Activated CD4-positive, alpha-beta T cell treated with anti-CD3 and anti-CD28 coated beads for 36 hours (primary cell): ENCODE measurements at places on chromosomes 13 and 19. TPM values are rescaled to one million over a fixed set of nuclear protein-coding genes. Genes with fewer than 3 reads are reported as not detected.

Gene SIGLEC7
- total RNA-seq: not detected

DNA sequence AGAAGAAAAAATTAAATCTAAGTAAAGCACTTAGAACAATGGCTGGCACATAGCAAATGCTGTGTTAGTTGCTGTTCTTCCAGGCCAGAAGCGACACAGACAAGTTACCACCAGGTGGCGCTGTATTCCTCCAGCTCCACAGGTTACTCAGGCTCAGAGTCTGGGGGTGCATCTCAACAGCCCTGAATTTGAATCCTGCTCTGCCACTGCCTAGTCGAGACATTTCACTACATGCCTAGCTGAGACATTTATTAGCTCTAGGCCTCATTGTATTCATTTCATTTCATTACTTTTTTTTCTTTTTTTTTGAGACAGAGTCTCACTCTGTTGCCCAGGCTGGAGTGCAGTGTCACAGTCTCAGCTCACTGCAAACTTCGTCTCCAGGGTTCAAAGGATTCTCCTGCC lies 16.4 kb upstream of the CYP2B6 start:
- H3K36me3 ChIP-seq: no peaks in the 10 kb centered on the region
- H3K27ac ChIP-seq: no peak overlapping the region
- H3K27me3 ChIP-seq: peaks cover 9% of the 10 kb centered on the region
- peaks cover 20% of the 10 kb centered on the region for H3K4me1 ChIP-seq

- H3K27ac ChIP-seq: no peak overlapping the region
- H3K4me1 ChIP-seq: no peaks in the 10 kb centered on the region
- no peak for DNase-seq
- peaks cover 8% of the 10 kb centered on the region for H3K27me3 ChIP-seq
- no peaks in the 10 kb centered on the region for H3K36me3 ChIP-seq
Observed at GRCh38 chr19:29881386-29881785, 60.7 kb upstream of the URI1 start.

GRCh38 chr19:3821857-3822364 lies 35.7 kb upstream of the MATK start:
- H3K27ac ChIP-seq: no peak overlapping the region
- peaks cover 23% of the 10 kb centered on the region for H3K4me1 ChIP-seq
- H3K36me3 ChIP-seq: no peaks in the 10 kb centered on the region
- H3K27me3 ChIP-seq: no peaks in the 10 kb centered on the region
- peak; percentile 94 for DNase-seq

GRCh38 chr13:99124794-99125316 lies 75.8 kb upstream of the UBAC2 start:
- peak; percentile 12 for DNase-seq
- peak overlapping the region; percentile 51 for H3K27ac ChIP-seq
- peaks cover 8% of the 10 kb centered on the region for H3K36me3 ChIP-seq
- H3K4me1 ChIP-seq: peaks cover 44% of the 10 kb centered on the region
- peak overlapping the region; percentile 48 for H3K4me3 ChIP-seq

DNA sequence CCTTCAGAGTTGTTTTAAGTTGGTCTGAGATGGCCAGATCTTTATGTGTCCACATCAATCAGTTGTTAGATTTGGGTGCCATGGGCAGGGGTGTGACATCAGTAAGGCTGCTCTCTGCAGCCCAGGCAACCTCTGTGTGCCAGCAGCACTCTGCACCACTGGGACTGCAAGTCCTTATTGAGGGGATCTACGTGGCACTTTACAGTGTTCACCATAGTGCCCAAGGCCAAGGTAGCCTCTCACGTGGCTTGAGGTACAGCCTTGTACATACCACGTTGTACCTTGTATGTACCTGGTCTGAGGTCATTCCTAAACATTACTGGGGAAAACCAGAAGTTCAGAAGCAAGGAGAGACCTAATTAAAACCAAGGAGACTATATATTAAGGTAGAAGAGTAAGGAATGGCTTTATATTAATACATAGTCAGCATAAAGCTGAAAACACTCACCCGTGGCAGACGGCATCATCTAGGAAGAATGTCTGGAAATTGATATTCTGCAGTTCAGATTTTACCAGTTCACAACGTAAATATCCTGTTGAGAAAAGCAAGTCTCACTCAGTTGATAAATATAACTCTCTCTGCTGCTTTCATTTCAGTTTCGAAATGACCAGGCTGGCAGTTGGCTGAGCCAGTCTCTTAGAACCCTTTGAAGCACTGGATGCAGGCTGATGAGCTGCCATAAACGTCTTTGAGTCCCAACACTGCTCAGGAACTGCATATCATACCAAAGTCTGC lies 128.8 kb downstream of the ZDHHC20 start:
- H3K4me1 ChIP-seq: peaks cover 28% of the 10 kb centered on the region
- peak; percentile 46 for DNase-seq
- no peak overlapping the region for H3K27ac ChIP-seq
- no peaks in the 10 kb centered on the region for H3K36me3 ChIP-seq
- no peaks in the 10 kb centered on the region for H3K27me3 ChIP-seq

DNA sequence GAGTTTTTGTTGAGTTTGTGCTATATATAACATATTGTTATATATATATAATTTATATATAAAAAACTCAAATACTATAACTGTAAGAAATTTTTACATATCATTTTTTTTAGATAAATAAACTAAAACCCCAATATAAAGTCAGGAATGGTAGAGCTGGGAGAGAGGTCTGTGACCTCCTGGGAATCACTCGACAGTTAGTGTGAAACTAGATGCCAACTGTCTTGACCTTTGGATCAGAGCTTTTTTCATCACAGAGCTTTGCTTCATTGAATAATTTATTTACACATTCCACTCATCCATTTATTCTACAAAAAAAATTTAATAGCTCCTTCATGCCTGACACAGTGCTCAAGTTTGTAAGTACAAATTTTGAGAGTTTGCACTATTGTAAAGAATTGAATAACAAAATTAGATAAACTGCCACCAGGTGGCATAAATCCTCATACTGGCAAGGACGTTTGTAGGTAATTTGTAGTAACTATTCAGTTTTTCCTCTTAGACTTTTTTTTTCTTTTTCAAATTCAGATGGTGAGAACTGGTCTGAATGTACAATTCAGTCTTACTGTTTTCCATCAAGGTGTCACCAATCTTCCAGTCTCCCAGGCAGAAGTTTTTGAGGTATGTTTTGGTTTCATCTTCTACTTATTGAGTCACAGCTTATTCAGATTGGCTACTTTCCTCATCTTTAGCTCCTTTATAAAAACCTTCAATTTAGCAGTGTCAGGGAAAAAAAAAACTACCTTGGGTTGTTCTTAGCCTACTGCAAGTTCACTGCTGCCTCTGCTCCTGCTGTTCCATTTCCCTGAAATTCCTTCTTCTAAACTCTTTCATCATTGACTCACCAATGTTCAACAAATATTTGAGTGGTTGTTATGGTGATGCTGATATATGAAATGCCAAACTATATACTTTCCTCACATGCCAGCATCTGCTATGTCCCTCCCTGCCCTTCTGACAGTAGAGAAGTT lies 28.7 kb downstream of the LACC1 start:
- H3K27ac ChIP-seq: no peak overlapping the region
- H3K4me3 ChIP-seq: no peak overlapping the region
- peaks cover 7% of the 10 kb centered on the region for H3K27me3 ChIP-seq
- DNase-seq: peak; percentile 7
- no peaks in the 10 kb centered on the region for H3K36me3 ChIP-seq

- H3K27me3 ChIP-seq: no peaks in the 10 kb centered on the region
- no peak overlapping the region for H3K27ac ChIP-seq
- peaks cover 2% of the 10 kb centered on the region for H3K4me1 ChIP-seq
- no peak overlapping the region for H3K4me3 ChIP-seq
- no peak for DNase-seq
- H3K36me3 ChIP-seq: no peaks in the 10 kb centered on the region
Observed at GRCh38 chr13:50635504-50635903, 208.0 kb downstream of the DLEU7 start.

DNA sequence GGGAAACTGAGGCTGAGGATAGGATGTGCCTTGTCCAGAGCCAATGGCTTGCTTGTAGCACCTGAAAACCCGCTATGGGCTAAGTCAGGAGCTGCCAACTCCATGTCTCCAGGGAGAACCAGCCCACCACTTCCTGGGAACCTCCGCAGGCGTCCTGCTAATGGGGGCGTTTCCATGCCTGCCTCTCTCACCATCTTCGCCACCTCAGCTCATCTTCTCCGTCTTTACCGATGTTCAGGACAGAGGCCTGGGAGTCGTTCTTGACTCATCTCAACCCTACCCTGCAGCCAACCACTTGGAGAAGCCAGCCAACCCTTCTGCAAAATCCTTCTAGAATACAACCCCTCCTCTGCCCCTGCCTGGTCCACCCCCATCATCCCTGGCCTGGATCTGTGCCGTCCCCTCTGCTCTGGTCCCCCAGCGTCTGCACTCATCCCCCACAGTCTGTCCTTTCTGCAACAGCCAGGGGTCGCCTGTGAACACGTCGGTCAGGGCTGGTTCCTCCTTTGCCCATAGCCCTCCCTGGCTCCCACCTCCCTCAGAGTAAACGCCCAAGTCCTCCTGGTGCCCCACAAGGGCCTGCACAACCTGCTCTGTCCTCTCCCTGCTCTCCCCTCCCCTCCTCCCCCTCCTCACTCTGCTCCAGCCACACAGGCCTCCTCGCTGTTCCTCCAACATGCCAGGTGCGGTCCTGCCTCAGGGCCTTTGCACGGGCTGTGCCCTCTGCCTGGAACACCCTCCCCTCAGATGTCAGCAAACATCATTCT lies 31.0 kb downstream of the PTPRS start:
- H3K27me3 ChIP-seq: peaks cover 4% of the 10 kb centered on the region
- no peak overlapping the region for H3K27ac ChIP-seq
- H3K36me3 ChIP-seq: no peaks in the 10 kb centered on the region
- DNase-seq: no peak

- no peaks in the 10 kb centered on the region for H3K27me3 ChIP-seq
- peak overlapping the region; percentile 40 for H3K27ac ChIP-seq
- peaks cover 35% of the 10 kb centered on the region for H3K36me3 ChIP-seq
- H3K4me3 ChIP-seq: no peak overlapping the region
Observed at GRCh38 chr13:40624383-40624782, 42.1 kb downstream of the FOXO1 start.

GRCh38 chr19:55696301-55697068 lies 21.5 kb downstream of the EPN1 start:
- peaks cover 21% of the 10 kb centered on the region for H3K36me3 ChIP-seq
- no peaks in the 10 kb centered on the region for H3K4me1 ChIP-seq
- H3K27ac ChIP-seq: no peak overlapping the region

Gene ACP7
- total RNA-seq: not detected

DNA sequence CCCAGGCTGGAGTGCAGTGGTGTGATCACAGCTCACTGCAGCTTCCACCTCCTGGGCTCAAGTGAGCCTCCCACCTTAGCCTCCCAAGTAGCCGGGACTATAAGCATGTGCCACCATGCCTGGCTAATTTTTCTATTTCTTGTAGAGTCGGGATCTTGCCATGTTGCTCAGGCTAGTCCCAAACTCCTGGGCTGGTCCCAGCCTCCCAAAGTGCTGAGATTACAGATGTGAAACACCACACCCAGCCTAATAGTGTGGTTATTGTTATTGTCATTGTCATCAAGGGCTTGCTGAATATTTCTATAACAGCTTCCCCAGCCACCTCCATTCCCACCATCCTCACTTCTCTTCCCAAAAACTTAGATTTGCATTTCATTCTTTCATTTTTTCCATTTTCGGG lies 2.8 kb downstream of the OR2Z1 start:
- H3K27me3 ChIP-seq: peaks cover 18% of the 10 kb centered on the region
- no peak overlapping the region for H3K4me3 ChIP-seq
- no peaks in the 10 kb centered on the region for H3K4me1 ChIP-seq
- DNase-seq: no peak

GRCh38 chr13:73521290-73521624 lies 462.5 kb downstream of the KLF5 start:
- peaks cover 17% of the 10 kb centered on the region for H3K4me1 ChIP-seq
- no peaks in the 10 kb centered on the region for H3K27me3 ChIP-seq
- H3K36me3 ChIP-seq: no peaks in the 10 kb centered on the region
- peak; percentile 11 for DNase-seq
- peak overlapping the region; percentile 79 for H3K27ac ChIP-seq

GRCh38 chr19:30718707-30719106 lies 346.5 kb downstream of the ZNF536 start:
- no peak overlapping the region for H3K27ac ChIP-seq
- peak overlapping the region; percentile 4 for H3K4me3 ChIP-seq
- H3K27me3 ChIP-seq: peaks cover 20% of the 10 kb centered on the region
- H3K36me3 ChIP-seq: no peaks in the 10 kb centered on the region

Gene TNNT1
- total RNA-seq: 0.50 TPM

- H3K27ac ChIP-seq: no peak overlapping the region
- H3K4me1 ChIP-seq: no peaks in the 10 kb centered on the region
- H3K27me3 ChIP-seq: no peaks in the 10 kb centered on the region
- no peak for DNase-seq
Observed at GRCh38 chr19:55820037-55820436, 11.8 kb downstream of the NLRP11 start.

Gene KIR2DL4
- not detected for total RNA-seq

Gene FUT6
- total RNA-seq: not detected

- H3K4me3 ChIP-seq: no peak overlapping the region
- peaks cover 14% of the 10 kb centered on the region for H3K4me1 ChIP-seq
- peak; percentile 46 for DNase-seq
- no peaks in the 10 kb centered on the region for H3K27me3 ChIP-seq
- H3K36me3 ChIP-seq: no peaks in the 10 kb centered on the region
Observed at GRCh38 chr13:77779552-77780272, 82.2 kb downstream of the SLAIN1 start.

DNA sequence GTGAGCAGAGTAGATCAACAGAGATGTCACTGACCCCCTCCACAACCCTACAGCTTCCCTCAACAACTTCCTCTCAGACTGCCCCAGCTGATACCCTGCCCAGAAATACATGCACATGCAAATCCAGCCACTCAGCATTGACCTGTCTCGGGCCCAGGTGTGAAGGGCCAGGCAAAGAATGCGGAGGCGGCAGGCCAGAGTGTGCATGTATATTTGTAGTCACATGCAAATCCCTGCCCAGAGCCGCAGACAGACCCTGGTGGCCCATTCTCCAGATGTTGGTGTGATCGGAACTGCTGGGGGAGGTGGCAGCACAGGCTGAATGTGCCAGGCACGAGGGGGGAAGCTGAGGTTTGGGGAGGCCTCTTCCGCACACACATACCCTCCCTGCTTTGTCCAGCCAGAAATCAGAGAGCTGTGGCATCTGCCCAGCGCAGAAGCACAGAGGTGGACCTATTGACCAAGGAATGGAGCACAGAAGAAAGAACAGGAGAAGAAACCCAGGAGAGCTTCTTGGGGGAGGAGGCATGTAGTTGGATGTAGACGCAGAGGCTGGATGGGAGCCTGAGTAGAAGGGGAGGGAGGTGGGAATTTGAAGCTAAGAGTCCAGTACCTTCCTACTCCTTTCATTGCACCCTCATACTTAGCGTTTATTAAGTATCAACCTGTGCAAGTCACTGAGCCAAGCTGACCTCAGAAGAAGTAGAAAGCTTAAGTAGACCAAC lies 14.4 kb downstream of the MEF2B start:
- no peaks in the 10 kb centered on the region for H3K4me1 ChIP-seq
- no peak for DNase-seq
- no peaks in the 10 kb centered on the region for H3K27me3 ChIP-seq
- H3K4me3 ChIP-seq: no peak overlapping the region
- no peak overlapping the region for H3K27ac ChIP-seq
